Testis (tissue), 5 donors: ENCODE measurements at places on chromosomes 2 and 18. TPM values are rescaled to one million over a fixed set of nuclear protein-coding genes. Genes with fewer than 3 reads are reported as not detected.

DNA sequence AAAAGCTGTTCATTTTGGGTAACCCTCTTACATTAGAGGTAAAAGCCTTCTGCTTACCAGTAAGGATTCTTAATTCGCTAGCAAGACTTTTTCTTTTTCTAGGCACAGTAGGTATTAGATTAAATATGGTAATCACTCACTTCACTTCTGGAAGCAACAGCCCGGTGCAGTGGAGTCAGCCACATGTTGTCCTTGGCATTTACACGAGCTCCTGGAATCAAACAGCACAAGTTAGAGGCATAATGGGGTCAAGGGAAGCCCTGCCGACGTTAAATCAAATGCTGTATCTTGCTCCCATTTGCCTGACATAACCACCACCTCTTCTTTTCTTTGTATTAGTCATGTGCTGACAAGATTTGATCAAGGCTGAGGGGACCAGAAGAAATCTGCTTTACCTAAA is 174.1 kb downstream of the ANKRD44 start:
- no peak for DNase-seq

DNA sequence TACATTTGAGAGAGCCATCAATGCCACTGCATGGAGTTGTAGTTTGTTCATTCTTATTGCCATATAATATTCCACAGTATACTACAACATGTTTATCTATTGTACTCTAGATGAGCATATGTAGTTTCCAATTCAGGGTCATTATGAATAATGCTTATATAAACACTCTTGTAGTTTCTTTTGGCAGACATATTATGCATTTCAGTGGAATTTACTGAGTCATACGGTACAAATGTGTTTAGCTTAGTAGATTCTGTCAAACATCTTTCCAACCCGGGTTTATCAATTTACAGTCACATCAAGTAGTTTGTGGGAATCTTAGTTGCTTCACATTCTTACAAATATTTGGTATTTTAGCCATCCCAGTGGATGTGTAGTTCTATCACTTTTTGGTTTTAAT is 161.1 kb downstream of the KCNH7 start:
- DNase-seq, result no peak

- DNase-seq, result no peak
Observed at GRCh38 chr18:48200631-48201336, 208.4 kb downstream of the ZBTB7C start.

SPATA3 gene
- 18.6 TPM for total RNA-seq

GRCh38 chr2:108279468-108279867 is 9.2 kb upstream of the SULT1C2 start:
- no peak for DNase-seq

TRAK2 gene
- 16.7 TPM for total RNA-seq

- no peak for DNase-seq
Observed at GRCh38 chr2:76679025-76679396, 843.2 kb downstream of the LRRTM4 start.

VRK2 gene
- total RNA-seq, result 16.6 TPM

GRCh38 chr2:236939721-236940231 is 145.9 kb upstream of the COPS8 start:
- no peak for DNase-seq

- no peak for DNase-seq
Observed at GRCh38 chr18:57772387-57772799, 30.7 kb downstream of the ATP8B1 start.

DNA sequence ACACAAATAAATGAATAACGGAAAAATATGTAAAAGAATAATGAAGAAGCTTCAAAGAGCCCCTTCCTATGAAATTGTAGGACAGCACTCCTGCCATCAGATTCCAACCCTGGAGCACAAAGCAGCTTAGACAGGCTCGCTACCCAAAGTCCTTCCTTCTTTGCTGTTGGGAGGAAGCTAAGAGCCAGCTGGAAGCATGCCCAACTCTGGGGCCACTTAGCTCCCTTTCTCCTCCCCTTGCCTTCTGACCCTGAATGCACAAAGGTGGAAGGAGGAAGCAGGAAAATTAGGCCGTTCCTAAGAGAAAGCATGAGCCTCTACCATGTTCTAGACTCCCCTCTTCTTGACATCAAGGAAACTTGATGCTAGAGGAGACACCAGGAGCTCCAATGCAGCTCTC is 700.8 kb downstream of the RNF144A start:
- no peak for DNase-seq

DNA sequence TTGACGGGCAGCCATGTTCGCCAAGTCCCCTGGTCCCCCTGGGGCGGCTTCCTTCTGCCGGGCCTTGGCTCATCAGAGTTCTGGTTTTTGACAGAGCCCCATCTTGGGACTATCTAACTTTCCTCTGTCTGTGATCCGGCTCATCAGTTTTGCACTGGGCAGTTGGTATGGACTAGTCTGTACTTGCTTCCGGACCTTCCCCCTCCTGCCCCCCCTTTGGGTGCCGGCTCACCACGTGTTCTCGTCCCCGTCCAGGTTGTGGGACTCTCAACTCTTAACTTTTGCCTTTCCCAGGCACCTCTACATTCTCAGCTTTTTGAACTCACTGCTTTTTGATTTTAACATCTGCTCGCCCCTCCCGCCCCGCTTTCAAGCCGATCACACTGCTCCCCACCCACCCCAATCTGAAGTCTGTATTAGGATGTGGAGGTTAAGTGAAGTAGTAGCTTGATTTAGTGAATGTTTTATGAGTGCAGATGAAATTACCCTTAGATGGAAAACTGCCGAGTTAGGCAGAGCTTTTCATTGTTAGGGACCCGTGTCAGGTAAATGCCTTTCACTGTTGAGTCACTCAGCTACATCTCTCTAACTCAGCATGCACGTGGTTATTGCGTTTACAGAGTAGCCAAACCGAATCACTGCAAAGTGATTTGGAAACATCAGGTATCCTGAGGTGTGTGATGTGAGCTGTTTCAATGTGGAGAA is 874 bp downstream of the WDR43 start:
- peak; percentile 33 for DNase-seq

GRCh38 chr2:134634054-134634753 is 84.6 kb downstream of the TMEM163 start:
- no peak for DNase-seq

DNA sequence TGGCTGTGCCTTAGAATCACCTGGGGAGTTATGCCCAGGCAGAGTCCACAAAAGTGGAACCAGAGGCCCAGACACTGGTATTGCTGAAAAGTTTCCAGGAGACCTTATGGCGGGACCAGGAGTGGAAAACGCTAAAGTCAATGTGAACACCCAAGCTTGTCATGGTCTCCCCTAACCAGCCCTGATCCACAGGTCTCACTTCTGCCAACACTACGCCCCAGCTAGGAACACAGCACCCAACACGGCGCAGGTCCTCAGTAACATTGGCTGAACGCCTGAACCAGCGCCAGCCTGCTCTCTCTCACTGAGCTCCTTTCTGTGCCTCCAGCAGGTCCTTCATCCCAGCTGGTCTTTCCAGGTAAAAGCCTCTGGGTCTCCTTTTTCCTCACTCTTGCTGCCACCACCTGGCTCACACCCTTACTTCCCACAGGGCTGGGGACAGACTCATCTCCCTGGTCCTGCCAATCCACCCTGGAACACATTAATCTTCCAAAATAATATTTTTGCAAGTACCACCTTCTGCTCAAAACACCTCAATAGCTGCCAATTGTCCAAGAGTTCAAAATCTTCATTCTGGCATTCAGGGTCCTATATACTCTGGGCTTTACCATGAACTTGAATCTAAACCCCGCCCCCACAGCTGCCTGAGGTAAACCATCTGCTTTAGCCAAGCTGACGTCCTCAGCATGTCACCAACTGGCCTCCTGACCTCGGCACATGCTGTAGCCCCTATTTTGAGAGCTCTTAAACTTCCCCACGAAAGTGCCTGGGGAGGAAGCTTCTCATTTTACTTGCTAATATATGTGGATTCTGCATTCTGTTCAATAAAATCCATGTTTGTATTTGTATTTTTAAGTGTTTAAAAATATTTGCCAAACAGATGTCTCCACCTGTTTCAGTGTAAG is 34.6 kb downstream of the ADCY3 start:
- DNase-seq, result no peak

DNA sequence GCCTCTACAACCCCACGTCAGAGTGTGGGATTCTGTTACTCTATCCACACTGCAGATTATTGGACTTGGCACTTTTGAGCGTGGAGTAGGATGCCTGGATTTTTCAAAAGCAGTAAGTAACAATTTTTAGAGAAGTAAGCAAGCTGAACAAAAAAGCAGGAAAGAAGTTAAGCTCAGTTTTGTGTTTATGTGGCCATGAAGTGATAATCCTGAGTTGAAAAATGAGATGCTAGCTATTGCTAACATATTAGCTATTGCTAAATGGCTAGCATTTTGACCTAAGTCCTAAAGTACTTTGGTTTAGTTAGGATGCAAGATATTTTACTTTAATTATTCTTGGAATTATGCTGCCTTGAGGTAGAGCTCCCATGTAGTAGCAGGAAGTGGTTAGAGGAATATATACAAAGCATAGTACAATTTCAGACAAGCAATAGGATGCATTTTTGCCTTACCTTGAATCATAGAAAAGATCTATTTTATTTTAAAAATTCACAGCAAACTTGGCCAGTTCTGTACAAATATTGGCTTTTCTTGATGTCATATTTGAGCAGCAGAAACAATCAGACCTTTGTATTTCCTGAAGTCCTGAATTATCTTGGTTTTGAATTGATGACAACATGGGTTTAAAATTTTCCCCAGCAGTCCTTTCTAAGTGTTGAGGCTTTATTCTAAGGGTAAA is 74.6 kb downstream of the COX7A2L start:
- DNase-seq, result no peak

DNA sequence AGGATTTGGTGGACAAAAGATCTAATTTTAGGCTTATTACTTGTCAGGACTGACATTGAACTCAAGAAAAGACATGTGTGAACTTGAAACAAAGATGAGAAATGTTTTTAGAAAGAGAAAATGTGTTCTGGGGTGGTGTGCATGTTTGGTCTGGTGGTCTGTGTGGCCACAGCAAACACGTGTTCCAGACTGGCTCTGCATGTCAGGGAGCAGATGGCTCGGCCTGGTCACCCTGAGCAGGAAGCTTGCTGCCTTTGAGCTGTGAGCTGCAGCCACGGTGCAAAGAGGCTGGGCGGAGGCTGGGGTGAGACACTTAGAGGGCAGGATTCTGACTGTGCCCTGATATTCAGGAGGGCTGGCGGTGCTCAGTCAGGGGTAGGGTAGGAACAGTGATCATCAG is 186.1 kb downstream of the CTIF start:
- no peak for DNase-seq

GRCh38 chr2:32743480-32744236 is 115.8 kb downstream of the TTC27 start:
- DNase-seq, result no peak

- no peak for DNase-seq
Observed at GRCh38 chr18:69999656-70000055, 52.0 kb upstream of the CD226 start.

GRCh38 chr2:5938566-5938896 is 246.3 kb downstream of the SOX11 start:
- DNase-seq, result no peak

DNA sequence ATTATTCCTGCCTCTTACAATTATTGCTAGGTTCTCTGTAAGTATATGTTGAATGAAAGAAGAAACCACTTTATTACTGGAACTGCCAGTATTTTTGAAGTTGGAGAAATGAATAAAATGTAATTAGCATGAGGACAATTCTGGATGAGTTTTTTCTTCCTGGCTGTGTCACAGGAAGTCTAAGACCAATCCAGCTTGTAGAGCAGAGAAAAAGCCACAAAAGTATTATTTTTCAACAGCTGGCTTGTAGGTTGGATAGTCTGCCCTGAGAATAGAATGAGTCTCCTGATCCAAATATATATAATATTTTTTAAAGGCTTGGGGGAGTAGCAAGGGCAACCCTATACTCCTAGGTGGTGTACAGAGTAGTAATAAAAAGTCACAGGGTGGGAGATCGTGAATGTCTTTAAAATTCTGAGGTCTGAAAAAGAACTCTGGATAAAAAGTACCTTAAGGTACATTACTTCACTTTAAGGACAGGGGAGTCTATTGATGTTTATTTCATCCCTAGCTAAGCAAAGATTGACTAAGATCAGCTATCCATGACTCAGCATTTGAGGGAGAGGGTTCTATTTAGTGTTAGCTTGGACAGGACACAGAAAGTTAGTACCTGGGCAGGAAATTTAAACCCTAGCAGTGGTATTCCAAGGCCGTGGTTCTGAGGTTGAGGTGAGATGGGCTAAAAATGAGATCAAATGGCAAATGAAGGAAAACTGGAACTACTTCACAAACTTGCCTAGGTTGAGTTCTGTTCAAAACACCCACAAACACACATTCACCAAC is 31.7 kb downstream of the SLC40A1 start:
- no peak for DNase-seq

GRCh38 chr2:32212295-32212694 is 46.6 kb downstream of the SLC30A6 start:
- DNase-seq, result no peak

GRCh38 chr2:142236181-142236580 is 105.4 kb upstream of the LRP1B start:
- no peak for DNase-seq

TAF4B gene
- total RNA-seq, result 55.9 TPM

DNA sequence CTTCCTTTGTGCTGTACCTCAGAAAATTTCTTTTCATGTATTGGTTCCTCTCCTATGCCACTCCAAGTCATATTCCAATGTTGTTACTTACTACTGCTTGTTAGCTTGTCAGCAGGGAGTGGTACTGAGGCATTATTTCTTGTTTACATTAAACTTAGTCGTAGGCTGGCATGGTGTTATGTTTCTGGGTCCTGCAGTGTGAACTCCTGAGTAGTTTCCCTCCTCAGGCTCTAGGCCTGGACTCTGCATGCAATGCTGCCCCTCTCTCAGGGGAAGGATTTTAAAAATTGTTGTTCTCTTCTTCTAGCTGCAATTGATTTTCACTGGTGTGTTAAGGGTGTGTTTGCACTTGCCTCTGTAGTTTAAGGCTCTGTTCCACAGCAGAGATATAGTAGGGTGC is 671.6 kb downstream of the PLCL1 start:
- no peak for DNase-seq

DNA sequence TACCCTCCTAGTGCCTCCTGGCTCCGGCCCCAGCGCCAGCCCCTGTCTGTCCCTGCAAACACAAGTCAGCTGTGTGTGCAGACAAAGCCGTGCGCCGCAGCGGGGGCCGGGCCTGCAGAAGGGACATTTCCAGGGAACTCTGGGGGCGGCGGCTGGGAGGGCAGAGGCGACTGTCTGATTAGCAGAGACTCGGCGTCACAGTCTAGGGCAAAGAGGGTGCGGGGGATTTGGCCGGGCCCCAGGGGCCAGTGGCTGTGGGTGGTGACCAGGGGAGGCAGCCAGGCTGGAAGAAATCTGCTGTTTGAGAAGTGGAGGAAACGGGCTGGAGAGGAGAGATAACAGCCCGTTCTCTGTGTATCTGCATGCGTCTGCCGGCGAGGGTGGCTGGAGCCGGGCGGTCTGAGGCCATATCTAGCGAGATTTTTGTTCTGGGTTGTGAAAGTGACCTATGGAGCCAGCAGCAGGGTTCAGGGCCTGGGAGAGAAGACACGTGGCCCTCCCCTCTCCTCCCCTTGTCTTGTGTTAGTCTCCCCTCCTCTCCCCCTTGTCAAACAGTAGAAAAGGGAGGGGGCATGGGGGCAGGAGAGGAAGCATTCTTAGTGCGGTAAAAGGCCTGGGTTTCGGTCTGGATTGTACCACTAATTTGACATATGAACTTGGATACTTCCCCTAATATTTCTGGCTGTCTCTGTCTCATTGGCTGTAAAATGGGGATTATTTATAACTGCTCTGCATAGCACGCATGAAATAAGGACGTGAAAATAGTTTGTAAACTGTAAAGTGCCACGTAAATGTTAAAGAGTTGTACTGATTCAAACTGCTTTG is 169.4 kb downstream of the SMAD7 start:
- peak; percentile 96 for DNase-seq

- no peak for DNase-seq
Observed at GRCh38 chr2:170396799-170397459, 219.0 kb downstream of the MYO3B start.
